ENCODE measurements at places on chromosomes 5 and 9.

DNA sequence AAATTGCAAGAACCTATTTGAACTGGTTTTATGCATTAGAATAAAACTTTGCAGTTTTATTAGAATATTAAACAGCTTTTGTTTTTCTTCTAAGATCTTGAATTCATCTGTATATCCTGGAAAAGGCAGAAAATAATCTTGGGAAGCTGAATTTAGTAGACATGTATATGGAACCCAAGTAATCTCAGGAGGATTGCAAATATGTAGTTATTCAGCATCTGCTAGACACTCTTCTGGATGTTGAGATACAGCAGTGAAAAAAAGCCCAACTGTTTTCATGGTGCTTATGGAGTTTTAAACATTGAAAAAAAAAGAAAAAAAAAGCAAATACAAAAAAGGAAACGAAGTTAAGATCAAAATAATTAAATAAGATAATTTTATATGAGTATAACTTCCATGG lies 922.2 kb upstream of the SEMA6A start:
- DNase-seq = no peak

GRCh38 chr9:115766370-115766955 lies 387.1 kb upstream of the PAPPA start:
- DNase-seq = no peak

DNA sequence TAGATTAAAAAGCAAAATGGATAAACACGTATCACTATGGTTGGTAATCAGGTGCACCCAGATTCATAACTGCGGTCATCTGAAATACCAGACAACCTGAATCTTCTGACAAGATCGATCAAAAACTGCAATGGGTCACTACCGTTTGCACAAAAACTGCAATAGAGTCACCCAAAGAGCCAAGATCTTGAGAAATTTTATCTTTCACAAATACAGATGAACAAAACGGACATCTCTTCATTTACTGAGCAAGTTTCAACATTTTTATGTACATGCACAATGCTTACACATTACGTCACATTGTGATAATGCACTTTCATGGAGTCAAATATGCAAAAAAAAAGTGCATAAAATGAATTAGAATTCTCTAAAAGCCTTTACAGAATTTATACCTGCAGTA lies 18.6 kb downstream of the PRKAA1 start:
- no peak for DNase-seq

GRCh38 chr5:69217151-69217511 lies 17.6 kb upstream of the CDK7 start:
- no peak for DNase-seq

- peak; percentile 41 for DNase-seq
These were observed 32.2 kb downstream of the PRLR start for GRCh38 chr5:35198075-35198474.

GRCh38 chr9:2493529-2493928 lies 128.1 kb upstream of the VLDLR start:
- DNase-seq = no peak

- no peak for DNase-seq
These were observed 20.2 kb upstream of the ANXA1 start for GRCh38 chr9:73131461-73131860.

DNA sequence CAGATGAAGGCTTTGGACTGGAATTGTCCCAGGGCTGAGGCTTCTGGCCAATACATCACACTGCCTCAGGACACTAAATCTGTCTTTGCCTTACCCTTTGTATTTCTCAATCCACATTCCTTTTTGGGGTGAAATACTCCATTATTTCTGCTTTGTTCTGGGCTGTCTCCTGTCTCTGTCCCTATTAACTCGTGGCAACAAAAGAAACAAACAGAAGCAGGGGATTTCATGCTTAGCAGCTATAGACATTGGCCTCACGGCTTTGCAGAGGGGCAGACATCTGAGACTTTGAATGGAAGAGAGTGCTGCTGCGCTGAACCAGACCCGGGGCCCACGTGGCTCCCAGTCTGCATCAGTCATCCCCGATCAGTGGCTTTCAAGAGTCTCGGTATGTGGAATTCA lies 129.7 kb downstream of the ARL15 start:
- DNase-seq = peak; percentile 92

GRCh38 chr5:111680737-111681413 lies 76.1 kb downstream of the NREP start:
- DNase-seq = peak; percentile 79

DNA sequence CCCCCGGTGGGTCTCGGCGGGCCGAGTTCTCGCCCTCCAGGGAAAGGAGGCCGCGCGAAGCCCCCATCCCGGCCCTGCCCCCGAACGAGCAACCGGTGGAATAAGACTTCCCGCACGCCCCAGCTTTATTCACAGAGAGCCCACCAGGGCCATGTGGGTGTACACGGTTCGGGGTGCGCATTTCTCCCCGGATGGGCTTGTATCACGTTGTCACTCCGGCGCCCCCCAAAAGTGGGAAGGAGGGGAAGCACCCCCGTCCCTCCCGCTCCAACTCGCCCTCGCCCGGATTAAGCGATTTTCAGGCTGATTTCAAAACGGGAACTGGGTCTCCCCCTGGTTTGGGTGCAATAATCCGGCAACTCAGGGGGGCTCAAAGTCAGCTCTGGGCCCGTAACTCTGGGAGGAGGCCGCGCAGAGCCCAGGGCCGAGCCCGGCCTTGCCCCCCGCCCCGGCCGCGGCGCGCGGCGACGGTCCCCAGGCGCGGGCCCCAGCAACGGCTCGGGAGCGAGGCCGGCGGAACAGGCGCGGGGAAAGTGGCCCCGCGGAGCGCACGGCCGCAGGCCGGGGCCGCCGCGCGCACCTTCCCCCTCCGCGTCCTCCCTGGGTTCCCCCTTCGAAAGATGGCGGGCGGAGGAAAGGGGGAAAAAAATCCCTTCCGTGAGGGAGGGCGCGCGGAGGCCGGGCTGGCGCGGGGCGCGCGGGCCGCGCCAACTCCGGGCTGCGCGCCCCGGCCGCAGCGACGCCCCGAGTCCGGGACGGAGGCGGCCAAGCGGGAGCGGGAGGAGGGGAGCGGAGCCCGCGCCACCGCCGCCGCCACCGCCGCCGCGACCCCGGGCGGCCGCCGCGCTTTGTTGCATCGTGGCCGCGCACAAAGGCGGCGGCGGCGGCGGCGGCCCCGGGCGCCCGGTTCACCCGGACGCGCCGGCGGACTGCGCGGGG lies 644 bp downstream of the BRD3 start:
- DNase-seq = no peak
